ENCODE measurements at places on chromosomes 6 and 20.

GRCh38 chr6:85172705-85173104, 277.2 kb upstream of the NT5E start:
- DNase-seq, result no peak

DNA sequence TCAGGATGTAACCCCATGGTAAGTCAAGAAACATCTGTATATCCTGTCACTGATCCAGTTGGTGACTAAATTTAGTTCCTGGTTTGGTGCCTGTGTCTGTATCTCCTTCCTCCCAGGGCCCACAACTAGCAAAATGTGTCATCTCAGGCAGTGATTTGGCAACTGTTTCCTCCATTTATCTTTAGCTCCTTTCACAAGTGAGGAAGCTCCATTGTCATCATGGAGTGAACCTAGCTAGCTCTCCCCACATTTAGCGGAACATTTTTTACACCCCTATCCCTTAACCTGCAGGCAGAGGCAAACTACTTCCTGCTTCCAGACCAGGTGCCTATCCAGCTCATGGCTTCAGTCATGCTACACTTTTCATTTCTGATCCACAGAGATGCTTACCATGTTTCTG, 99.5 kb downstream of the IPCEF1 start:
- DNase-seq, result no peak

DNA sequence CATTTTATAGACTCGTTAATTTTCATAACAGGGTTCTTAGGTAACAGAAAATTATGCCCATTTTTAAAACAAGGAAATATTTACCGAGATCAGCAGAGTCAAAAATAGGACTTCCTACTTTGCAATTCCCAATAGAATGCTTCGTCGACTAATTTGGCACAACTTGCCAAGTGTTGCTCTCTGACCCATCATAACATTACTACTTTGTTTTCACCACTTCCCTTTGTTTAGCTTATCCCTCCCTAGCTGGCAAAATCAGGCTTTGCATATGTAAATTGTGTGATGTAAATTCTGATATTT, 914 bp upstream of the RANBP9 start:
- DNase-seq, result no peak

DNA sequence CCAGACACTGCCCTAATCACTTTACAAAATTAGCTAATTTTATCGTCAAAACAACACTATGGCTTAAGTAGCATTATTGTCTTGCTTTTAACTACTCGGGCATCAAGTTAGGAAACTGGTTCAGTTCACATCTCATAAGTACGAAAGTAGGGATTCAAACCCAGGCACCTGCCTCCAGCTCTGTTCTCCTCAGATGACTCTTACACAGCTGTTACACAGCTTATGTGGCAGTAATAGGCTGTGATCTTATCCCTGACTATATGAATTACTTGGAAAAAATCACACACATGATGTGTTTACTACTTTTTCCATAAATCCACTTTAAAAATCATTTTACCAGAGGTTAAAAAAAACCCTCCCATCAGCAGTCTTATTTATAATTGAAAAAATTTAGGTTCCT, 389.2 kb upstream of the FLRT3 start:
- no peak for DNase-seq

DNA sequence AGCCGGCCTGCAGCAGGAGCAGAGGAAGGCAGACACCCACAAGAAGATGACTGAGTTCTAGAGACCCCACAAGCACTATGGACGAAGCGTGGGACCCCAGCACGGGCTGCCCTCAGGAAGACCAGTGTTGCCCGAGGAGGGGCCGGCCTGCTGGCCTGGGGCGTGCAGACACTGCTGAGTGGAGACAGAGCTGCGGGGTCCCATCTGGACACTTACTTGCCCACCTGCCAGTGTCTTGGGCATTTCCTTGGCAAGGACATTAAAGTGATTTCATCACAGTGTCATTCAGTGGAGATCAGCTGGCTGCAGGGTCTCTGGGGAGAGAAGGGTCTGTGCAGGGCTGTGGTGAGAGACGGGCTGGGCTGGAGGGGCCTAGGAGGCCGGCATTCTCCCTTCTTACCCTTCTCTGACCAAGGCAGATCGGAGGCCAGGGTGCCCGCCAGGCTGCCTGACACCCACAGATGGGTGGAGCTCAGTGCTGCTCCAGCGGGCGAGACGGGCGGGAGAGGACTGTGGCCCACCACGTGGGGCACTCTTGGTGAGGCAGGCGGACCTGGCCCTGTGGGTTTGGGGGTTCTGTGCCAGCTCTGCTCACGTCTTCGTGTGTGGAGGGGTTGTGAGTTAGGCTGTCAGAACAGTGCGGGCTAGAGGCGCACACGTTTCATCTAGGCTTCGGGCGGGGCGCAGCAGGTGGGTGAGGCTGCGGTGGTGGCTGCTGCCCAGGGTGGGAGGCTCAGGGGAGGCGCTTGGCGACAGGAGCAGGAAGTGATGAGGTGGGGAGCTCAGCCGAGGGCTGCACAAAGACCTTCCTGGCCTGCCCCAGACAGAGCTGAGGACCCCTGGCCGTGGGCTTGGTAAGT, at the start of gene LIME1:
Gene LIME1 (plus strand): TSS at position 806 of the 860 bp plus-strand sequence. CDS start 886 bp downstream, outside the sequence.
- DNase-seq, result no peak

DNA sequence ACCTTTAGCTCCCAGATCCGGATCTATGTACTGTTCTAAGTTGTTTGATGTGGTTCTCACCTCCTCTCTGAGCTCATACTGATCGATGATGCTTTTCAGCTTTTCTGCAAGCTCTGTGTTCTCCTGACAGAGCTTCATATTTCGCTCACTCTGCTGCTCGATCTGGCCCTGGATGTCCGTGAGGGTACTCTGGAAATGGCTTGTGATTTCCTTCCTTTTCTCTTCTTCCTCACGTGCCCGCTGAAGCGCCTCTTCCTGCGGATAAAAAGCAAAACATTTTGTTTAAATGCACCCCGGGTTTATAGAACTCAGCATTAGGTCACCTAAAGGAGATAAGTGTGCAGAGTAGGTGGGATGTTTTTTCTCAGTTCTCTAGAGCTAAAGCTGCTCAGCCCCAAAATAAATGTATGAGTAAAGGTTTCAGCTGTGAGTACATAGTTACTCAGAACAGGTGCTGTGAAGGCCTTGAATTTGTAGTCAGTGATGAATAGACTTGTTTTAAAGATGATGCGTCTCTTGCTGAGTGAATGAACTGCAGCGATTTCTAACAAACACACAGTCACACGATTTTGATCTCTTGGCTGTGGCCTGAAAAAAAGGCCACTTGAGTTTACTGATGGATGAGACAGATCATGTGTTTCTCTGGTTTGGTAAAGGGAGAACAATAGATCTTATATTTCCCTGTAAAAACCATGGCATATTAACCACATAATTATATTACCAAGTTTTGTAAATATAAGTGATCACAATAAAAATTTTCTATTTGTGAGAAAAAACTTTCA, 29.1 kb downstream of the TXLNB start:
- DNase-seq, result no peak

GRCh38 chr20:12276011-12276673, 358.4 kb downstream of the BTBD3 start:
- no peak for DNase-seq

- DNase-seq, result no peak
Measured at GRCh38 chr20:62409931-62410745, 3.1 kb upstream of the CABLES2 start.

DNA sequence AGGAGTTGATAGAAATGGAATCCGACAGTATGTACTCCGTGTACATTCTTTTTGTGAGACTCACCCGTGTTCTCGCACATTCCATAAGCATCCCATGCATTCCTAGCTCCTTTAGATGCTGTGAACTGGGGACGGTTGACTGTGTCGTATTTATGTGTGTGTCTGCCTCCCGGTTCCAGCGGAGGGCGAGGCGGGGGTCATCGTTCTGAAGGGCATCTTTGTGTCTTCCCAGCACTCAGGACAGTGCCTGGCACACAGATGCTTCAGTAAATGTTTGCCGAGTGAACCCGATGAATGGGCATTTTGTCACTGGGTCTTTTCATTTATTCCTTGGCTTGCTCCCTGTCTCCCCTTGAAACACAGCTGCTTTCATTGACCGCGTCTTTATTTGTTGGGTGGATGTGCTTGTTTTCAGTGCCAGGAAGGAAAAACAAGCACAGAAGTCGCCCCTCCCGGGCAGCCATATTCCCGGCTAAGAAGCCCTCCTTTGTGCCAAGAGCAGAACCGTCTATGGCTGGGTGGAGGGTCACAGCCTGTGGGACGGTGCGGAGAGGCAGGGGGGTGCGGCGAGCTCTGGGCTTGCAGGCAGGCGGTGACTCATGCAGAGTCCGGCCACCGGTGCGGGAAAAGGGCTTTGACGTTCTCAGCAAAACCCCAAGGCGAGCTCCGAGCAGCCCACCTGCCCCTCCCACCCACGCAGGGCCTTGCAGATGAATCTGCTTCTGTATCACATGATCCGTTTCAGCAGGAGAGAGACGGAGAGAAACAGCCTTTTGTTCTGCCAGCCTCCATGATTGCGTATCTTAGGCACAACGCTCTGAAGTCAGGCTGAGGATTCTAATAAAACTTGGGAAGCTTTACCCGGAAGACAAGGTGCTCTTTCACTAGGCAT, 11.2 kb upstream of the PSMG4 start:
- DNase-seq, result no peak

- no peak for DNase-seq
Measured at GRCh38 chr6:3798055-3798919, 46.8 kb upstream of the PXDC1 start.

- DNase-seq, result no peak
Measured at GRCh38 chr6:45655745-45656476, 278.2 kb upstream of the SUPT3H start.
